ENCODE measurements at places on chromosomes 3 and 15. TPM values are rescaled to one million over a fixed set of nuclear protein-coding genes. Genes with fewer than 3 reads are reported as not detected.
A peak's percentile ranks its signal among the peaks of the same experiment; 100 is the strongest.

INSYN1 gene
- 0.35 TPM for total RNA-seq

LCTL gene
- total RNA-seq, result 0.10 TPM

CPEB1 gene
- 6.6 TPM for total RNA-seq

LSG1 gene
- 51.6 TPM for total RNA-seq

ABTB1 gene
- 1.2 TPM for total RNA-seq

FGF12 gene
- 4.4 TPM for total RNA-seq

KLHL6 gene
- total RNA-seq, result not detected

LPP gene
- 13.5 TPM for total RNA-seq

C3orf22 gene
- total RNA-seq, result not detected

CGNL1 gene
- total RNA-seq, result 0.43 TPM

PLA2G4E gene
- total RNA-seq, result not detected

DNA sequence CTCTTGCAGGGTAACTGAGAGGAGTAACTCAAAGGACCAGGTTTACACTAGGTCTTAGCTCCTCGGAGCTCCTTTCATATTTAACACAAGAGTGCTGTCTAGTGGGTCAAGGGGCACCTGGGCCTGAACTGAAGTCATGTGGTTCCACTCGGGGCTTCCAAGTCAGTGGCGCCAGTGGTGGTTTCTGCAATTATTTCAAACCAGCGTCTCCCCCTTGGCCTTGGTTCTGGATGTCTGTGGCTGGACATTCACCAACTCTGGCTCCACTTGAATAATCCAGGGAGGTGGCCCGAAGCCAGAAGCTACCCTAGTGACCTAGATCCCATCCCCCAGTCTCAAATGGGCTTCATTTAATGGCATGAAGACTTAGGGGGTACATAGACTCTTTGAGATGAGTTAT lies 144.3 kb upstream of the ADAMTS9 start:
- no peak for DNase-seq

- DNase-seq, result no peak
Measured at GRCh38 chr15:69467636-69468035, 15.0 kb downstream of the RPLP1 start.

GRCh38 chr3:9399746-9400145 lies 2.3 kb downstream of the SETD5 start:
- peak; percentile 91 for DNase-seq

DNA sequence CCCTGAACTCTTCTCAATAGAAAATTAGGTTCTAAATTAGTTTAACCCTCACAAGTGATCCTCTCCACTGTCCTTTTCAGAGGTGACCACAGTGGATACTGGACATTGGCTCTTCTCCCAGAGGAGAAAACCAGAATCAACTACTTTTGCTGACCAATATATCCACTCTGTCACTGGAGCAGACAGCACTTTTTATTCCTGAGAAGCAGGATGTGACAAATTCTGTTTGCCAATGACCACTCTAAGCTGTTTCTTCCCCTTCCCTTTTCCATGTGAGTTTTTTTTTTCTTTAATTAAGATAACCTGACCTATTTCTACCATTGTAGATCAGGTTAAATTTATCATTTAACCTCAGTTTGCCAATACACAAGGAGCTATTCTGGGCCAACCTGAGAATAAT lies 79.7 kb upstream of the ZNF280D start:
- DNase-seq, result no peak

DNA sequence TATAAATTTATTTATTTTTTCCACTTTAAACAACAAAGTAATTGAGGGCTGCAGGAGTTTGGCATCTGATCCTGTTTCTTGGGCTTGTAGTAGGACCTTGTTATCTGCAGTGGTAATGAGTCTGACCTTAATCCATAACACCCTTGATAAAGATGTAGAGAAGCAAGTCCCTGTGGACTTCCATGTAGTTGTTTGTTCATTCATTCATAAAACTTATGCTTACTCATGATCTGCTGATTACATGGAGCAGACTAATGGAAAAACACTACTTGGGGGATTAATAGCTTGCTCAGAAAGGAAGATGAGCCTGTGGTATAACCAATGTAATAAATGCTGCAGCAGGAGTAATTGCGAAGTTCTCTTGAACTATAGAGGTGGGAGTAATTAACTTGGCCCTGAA lies 271.5 kb upstream of the TBL1XR1 start:
- DNase-seq, result peak; percentile 46

DNA sequence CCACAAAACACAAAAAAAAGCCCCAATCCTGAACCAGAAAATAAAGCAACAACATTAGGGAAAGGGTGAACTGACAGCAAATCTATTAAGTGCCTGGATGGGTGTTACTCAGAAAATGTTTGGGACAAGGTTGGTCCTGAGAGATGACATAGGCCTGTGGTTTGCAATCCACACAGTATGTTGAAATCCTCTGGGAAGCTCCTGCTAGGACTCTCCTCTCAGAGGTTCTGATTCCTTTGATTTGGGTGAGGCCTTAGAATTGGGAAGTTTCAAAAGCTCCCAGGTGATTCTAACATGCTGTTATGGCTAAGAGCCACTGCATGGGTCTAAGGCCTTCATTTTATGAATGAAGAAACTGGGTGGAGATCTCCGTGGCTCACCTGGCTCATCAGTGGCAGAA lies 18.4 kb downstream of the CLDN1 start:
- no peak for DNase-seq

- no peak for DNase-seq
Measured at GRCh38 chr15:94666553-94666952, 435.2 kb downstream of the MCTP2 start.

GRCh38 chr3:194575484-194576210 lies 57.6 kb downstream of the TMEM44 start:
- no peak for DNase-seq

DNA sequence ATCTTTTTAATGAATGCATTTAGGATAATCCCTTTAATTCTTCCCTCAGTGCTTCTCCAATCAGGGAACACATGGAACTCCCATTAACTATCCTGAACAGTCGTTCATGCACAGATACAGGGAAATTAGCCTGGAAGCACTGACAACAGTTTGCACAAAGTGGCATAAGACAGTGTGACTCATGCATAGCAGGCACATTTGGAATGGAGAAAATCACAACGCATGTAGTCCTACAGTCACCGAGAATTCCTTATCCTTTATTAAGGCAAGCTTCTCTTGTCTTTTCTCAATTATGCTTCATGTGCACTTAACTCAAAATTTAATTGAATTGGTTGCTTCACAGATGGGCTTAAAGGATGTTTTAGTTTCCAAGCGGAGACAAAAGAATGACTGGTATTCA lies 155.0 kb upstream of the CRBN start:
- DNase-seq, result no peak

DNA sequence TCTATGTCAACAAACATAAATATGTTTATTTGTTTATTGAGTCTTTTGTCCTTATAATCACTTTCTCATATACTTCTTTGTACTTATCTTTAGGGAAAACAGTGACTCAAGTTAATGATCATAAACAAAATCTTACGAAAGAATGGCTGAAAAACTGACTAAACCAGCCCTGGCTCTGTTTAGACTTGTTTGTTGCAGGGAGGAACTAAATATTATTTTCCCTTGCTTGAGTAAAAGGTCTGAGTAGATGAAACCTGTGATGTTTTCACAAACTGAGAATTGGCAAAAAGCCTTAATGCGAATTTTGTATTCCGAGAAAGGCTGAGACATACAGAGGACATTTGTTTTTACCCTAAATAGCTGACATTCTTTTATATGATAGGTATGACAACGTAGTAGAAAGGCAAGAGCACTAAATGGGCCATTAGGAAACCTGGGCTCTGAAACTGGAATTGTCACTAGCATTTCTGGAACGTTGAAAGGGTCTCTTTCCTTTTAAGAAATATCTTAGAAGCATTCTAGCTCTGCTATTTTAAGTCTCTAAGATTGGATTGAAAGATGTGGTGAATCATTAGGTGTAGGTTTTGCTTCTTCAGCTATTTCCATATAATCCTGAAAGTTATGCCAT lies 18.2 kb upstream of the CLDN16 start:
- DNase-seq, result no peak

DNA sequence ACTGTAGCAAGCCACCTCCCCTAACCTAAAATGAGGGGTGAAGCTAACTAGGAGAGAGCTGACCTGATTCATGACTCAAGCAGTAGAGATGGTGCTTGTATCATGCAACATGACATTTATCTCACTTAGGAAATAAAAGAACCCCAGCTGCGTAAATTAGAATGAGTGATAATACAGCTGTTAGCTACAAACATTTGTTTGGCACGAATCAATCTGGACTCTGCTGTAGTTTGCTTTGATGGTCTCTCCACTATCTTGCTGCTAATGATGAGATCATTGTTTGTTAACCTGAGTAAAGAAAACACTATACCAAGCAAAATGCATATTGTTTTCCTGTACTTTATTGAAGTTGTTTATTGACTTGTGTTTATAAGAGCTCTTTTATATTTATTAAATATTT lies 92.6 kb downstream of the ALDH1A2 start:
- no peak for DNase-seq

DNA sequence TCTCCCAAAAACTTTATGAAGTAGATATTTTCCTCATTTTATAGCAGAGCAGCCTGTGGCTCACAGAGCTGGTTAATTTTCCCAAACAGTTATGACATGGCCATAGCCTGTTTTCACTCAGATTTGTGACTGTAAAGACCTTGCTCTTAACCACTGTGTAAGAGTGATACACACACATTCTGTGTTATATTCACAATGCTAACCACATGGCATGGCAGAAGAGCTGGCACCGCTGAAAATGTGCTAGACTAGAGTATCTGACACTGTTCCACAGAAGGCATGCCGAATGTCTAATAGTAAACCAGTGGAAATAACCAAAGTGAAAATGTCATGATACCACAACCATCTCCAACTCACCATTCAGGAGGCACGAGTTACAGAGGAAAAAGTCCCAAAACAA lies 71.8 kb downstream of the PEX5L start:
- no peak for DNase-seq

DNA sequence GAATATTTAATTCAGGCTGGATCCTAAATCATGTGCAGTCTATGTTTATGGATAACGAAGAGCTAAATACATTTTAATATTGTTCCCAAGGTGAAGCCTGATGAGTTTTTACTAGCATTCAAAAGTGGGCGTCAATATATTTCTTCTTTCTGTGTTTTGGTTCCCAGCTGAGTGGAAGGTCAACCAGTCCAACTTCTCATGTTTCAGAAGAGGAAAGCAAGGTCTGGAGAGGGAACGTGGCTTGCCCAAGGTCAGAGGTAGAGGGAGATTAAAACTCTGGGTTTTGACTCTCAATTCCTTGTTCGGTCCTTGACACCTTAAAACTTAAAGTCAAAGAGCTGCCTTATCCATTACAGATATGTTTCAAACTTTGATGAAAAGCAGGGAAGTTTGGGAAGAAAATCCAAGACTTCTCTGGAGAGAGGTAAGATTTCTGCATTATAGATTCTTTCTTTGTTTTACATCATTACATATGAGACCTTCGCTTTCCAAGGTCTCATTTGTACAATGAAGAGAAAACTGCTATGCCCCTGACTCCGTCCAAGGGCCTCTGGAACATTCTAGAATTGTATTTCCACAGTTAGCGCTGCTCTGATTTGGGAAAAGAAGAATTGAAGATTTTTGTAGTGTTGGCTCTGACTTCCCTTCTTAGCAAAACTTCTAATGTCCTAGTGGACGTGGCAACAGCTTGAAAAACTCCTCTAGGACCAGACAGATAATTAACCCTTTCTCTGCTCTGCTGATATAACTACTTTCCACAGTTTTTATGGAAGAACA lies 57.7 kb upstream of the HES1 start:
- no peak for DNase-seq

- no peak for DNase-seq
Measured at GRCh38 chr15:85094685-85095084, 113.0 kb downstream of the PDE8A start.

DNA sequence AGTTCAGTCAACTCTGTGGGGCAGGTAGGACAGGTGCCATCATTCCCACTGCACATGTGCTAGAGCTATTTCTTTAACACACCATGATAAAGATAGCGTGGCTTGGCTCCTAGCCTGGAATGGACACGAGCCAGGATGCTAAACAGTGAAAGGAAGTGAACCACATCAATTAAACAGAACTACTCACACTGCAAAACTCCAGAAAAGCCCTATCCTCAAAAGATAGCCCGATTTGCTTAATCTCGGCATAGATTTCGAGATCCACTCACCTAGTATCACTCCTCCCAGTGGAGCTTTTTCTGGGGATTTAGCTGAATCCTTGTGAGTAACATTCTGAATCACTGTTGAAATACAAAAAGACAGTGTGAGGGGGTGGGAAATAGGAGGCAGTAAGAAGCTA lies 118.0 kb downstream of the ABI3BP start:
- peak; percentile 61 for DNase-seq

DNA sequence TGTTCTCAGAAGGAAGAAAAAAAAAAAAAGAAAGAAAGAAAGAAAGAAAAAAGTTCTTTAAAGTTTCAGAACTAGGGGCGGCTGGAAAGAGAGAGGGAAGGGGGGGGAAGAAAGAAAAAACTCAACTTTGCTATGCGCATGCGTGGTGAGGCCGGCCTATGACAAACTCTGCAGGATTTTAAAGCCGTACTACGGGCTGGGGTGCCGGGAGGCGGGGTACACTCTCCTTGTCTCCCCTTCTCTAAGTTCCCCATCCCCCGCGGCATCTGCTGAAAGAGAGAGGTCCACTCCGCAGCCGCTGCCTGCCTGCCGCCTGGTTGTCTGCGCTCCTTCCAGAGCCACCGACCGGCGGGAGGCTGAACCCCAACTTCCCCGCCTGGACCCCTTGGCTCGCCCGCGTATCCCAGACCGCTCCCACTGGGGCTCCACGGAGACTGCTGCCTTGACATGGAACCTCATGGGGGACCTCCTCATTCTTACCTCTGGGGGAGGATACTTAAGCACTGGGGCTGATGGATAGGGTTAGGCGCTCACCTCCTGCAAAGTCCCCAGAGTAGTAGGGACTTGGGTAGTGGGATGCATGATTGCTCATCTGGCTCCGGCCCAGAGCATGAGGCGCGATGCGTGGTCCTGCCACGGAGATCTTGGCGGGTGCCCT lies 1.4 kb upstream of the WNT5A start:
- peak; percentile 64 for DNase-seq

- DNase-seq, result no peak
Measured at GRCh38 chr3:14216257-14217048, 37.8 kb downstream of the LSM3 start.

GRCh38 chr3:157327018-157327417 lies 109.6 kb upstream of the PTX3 start:
- DNase-seq, result no peak

- peak; percentile 28 for DNase-seq
Measured at GRCh38 chr3:183975981-183976662, 41.6 kb downstream of the ABCC5 start.

DNA sequence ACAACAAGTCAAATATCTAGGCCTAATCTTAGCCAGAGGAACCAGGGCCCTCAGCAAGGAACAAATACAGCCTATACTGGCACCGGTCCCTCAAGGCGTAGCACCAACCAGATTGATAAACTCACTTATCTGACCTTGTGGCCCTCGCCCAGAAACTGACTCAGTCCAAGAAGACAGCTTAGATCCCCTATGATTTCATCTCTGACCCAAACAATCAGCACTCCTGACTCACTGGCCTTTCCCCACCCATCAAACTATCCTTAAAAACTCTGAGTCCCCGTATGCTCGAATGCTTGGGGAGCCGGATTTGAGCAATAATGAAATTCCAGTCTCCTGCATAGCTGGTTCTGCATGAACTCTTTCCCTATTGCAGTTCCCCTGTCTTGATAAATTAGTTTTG lies 1.6 kb upstream of the SORD start:
- no peak for DNase-seq
